ENCODE measurements at places on chromosomes 7 and 10. TPM values are rescaled to one million over a fixed set of nuclear protein-coding genes. Genes with fewer than 3 reads are reported as not detected.

- DNase-seq, result no peak
These were observed 111.1 kb downstream of the CPED1 start for GRCh38 chr7:121099572-121099971.

- no peak for DNase-seq
These were observed 260.0 kb upstream of the MKI67 start for GRCh38 chr10:128386231-128386630.

DNA sequence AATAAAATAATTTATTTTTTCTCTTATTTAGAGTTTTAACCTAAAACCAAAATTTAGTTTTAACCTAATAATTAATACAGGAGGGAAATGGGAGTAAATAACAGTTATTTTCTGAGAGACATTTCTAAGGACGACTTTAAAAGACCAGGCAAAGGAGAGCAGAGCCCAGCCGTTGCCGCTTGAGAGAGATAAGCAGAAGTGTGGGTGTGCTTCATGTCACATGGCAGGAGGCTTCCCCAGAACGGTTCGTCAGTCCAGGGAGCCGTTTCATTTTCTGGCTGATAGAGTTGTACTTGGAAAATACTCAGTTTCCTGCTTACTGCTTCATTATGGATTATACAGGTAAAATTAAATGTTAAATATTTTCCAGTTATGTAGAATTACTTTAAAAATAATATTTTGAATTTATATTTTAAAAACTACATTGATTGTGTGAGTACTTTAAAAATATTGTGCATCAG is 61.4 kb downstream of the ST7 start:
- DNase-seq, result no peak

GRCh38 chr10:58440484-58440883 is 55.3 kb downstream of the TFAM start:
- DNase-seq, result no peak

- DNase-seq, result peak; percentile 23
These were observed 57.0 kb downstream of the HIPK2 start for GRCh38 chr7:139720705-139721231.

The ZPBP gene
- not detected for total RNA-seq

DNA sequence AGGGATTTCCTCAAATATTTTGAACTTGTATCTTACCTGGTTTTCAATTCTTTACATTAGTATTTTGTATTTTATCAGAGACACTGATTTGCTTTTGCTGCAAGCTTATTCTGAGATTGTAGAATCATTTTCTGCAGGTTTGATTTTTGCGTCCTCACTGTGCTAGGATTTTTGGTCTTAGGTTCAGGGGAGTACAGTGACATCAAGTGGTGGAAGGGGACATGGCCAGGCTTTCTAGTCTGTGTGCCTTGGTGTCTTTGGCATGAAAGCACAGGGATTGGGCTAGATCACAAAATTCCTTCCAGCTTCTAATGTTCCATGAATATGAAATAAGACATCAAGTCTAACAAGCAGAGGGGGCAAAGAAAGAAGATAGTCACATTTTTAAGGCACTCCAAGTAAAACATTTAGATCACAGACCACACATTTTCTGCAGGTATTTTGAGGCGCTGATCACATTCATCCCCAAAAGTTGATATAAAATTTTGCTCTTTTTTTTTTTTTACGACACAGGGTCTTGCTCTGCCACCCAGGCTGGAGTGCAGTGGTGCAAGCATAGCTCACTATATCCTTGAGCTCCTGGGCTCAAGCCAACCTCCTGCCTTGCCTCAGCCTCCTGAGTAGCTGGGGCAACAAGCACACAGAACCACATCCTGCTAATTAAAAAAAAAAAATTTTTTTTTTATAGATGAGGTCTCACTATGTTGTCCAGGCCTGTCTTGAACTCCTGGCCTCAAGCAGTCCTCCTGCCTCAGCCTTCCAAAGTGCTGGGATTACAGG is 124.4 kb downstream of the PON1 start:
- DNase-seq, result no peak

The NXPH1 gene
- total RNA-seq, result not detected

DNA sequence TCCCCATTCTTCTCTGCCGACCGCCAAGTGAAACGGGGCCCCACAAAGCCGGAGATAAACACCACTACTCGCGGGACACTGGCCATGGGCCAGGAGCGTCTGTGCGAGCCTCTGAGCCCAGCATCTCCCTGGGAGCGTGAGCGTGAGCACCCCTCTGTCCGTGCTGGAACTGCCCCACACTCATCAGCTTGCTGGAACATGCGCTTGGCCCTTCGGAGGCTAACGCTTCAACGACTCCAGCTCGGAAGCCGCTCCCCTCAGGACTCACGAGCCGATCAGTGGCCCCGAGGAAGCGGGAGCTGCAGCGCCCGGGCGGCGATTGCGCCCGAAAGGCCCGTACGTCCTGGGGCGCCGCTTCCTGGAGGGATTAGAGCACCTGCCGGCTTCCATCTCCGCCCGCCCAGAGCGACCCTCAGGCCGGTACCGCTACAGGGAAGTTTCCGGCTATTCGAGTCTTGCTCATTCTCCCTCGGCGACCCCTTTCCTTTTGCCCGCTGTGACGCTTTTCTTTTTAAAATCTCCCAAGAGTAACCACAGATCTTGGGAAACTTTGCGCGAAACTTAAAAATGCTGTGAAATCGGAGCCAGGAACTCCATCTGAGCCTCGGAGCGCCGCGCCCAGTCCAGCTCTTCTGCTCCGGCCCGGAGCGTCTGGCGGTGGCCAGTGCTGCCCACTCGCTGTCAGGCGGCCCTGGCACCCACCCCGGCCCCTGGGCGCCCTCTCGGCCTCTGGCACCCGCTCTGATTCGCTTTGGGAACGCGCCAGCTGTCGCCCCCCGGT is 1.0 kb downstream of the TLL2 start:
- no peak for DNase-seq

- DNase-seq, result no peak
These were observed 10.1 kb upstream of the MET start for GRCh38 chr7:116661865-116662264.
